ENCODE measurements at places on chromosomes 1 and 21. TPM values are rescaled to one million over a fixed set of nuclear protein-coding genes. Genes with fewer than 3 reads are reported as not detected.

DNASE2B gene
- total RNA-seq = 1.5 TPM

- no peak for DNase-seq
Measured at GRCh38 chr1:5371270-5371669, 621.0 kb downstream of the NPHP4 start.

DNA sequence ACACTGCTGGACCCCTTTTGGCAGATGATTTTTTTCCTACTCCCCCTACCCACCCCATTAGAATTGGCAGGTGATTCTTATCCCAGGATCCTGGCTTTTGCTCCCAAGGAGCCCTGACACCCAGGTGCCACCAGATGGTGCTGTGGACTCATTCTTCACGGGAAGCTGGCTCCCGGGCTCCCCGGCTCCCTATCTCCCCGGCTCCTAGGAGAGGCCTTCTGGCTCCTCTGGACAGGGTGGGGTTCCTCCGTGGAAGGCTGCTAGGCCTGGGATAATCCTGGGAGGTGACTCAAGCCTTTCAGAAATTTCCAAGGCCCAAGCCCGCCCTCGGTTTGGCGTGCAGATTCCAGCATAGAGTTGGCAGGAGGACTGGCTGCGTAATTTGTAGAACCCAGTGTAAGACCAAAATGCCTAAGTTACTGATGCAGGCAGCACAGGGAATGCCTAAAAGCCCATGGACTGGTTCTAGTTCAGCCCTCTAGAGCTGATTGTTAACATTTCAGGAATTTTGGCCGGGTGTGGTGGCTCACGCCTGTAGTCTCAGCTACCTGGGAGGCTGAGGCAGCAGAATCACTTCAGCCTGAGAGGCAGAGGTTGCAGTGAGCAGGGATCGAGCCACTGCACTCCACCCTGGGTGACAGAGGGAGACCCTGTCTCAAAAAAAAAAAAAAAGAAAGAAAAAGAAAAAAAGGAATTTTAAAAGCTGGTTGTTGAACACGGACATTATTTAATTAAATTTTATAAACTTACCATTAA lies 6.8 kb upstream of the BSDC1 start:
- DNase-seq = no peak

HSD3B2 gene
- 2.1 TPM for total RNA-seq

- DNase-seq = no peak
Measured at GRCh38 chr1:119488216-119488615, 18.8 kb upstream of the HSD3B1 start.

- DNase-seq = no peak
Measured at GRCh38 chr1:42732126-42732680, 7.8 kb downstream of the CLDN19 start.

DNA sequence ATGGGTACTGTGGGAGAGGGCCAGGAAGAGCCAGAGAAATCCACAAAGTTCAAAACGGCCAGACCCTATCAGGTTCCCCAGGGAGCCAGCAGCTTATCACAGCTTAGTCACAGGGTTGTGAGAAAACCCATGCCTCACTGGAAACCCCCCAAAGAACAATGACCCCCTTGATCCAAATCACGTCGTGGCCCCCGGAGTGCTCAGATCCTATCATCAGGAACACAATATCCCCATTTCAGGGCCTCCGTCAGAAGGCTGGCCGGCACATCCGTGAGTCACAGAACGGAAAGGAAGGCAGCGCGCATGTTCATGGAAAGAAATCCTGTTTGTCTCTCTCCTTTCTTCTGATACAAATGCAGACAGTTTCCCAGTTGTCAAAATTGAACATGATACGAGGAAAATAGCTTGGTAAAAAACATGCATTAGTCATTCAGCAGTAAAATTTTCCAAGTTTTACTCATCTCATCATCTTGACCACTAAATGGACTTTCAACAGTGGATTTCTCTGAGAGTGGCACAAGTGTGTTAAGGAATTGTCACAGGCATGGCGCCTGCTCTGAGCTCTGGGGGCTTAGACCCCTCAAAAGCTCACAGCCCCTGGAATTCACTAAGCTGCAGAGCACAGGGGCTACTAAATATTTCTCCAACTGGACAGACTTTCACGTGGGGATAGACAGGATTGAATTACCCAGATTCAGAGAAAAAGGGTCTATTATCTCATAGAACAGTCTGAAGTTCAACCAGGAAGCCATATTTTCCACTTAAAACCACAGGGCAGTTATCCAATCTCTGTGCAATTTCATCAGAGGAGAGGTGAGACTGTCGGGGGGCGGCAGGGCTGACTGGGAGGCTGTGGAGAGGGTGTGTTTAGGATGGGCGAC lies 124.8 kb downstream of the RIPK4 start:
- DNase-seq = no peak

PCAT6 gene
- not detected for total RNA-seq

DNA sequence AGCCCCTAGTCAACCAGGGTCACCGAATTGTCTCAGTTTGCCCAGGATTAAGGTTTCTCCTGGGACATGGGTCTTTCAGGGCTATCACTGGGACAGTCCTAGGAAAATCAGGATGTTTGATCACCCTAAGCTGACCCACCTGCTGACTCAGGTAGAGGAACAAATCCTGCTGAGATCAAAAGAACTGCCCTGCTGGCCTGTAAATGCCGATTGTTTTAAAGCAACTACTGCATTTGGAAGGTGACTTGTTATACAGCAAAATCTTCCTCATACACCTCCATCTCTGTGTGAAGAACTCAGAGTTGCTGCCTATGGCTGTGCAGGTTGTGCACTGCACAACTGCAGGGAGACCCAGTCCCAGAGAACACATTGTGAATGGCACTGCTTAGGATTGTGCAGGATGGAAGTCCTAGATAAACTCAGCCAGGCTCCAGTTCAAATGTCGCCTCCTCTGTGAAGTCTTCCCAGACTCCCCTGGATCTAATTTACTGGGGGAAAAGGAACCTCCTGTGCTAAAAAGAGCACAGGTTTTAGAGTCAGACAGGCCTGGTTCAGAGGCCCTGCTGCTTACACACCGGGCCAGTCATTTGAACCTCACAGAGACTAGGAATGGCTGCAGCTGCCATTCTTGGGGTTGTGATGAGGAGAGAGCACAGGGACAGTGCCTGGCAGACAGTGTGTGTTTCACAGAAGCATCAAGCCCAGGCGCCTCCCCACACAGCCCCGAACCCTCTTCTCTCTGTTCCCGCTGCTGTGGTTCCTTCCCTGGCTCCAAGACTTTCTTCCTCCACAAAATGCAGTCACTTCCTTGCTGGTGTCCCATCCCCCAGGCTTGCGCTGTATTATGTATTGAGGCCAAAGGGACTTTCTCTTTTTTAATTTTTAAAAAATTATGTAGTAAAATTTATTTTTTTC lies 23.2 kb upstream of the LRP8 start:
- no peak for DNase-seq

RHCE gene
- 2.4 TPM for total RNA-seq

FAM151A gene
- not detected for total RNA-seq

DNA sequence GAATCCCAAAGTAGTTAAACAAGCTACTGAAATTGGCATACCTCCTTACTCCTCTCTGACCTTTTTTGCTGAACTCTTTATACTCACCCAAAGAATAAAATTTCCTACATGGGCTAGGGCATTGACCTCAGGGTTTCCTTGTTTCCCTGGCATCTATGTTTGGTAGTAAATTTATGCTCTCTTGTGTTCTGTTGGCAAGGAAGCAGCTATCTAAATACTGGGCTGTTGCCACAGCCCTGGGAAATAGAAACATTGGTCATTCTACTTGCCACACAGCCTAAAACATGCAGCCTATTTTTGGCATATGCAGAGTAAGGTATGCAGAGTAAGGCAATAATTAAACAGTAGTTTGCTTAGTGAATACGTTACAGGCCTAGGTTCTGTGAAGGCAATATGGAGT lies 351.4 kb downstream of the HLX start:
- no peak for DNase-seq
